ENCODE measurements at places on chromosomes 1 and 21.

GRCh38 chr1:78340006-78340405 lies 150.8 kb upstream of the PTGFR start:
- no peak for DNase-seq

DNA sequence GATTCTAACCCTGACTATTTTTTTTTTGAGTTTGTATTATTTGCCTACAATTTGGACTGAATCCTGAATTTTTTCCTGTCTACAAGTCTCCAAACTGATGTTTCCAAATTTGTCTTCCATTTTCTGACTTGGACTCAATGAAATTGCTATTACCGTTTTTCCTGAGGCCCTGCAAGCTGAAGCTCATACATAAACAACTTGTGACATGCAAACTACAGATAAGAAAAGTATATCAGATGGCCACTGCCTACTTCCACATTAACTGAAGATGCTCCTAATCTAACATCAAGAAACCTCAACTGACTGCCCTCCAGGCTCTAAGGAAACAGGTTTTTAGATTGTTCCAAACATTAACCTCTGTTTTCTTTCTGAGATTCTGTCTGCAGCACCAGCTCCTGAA lies 51.1 kb upstream of the KLHDC7A start:
- no peak for DNase-seq

GRCh38 chr1:244080343-244080929 lies 29.4 kb downstream of the ZBTB18 start:
- DNase-seq = no peak

- no peak for DNase-seq
These were observed 717 bp downstream of the B4GALT3 start for GRCh38 chr1:161176468-161177111.

- DNase-seq = no peak
These were observed 33.8 kb downstream of the HHAT start for GRCh38 chr1:210362526-210362925.

- DNase-seq = no peak
These were observed 12.6 kb downstream of the KCND3 start for GRCh38 chr1:111976842-111977241.

DNA sequence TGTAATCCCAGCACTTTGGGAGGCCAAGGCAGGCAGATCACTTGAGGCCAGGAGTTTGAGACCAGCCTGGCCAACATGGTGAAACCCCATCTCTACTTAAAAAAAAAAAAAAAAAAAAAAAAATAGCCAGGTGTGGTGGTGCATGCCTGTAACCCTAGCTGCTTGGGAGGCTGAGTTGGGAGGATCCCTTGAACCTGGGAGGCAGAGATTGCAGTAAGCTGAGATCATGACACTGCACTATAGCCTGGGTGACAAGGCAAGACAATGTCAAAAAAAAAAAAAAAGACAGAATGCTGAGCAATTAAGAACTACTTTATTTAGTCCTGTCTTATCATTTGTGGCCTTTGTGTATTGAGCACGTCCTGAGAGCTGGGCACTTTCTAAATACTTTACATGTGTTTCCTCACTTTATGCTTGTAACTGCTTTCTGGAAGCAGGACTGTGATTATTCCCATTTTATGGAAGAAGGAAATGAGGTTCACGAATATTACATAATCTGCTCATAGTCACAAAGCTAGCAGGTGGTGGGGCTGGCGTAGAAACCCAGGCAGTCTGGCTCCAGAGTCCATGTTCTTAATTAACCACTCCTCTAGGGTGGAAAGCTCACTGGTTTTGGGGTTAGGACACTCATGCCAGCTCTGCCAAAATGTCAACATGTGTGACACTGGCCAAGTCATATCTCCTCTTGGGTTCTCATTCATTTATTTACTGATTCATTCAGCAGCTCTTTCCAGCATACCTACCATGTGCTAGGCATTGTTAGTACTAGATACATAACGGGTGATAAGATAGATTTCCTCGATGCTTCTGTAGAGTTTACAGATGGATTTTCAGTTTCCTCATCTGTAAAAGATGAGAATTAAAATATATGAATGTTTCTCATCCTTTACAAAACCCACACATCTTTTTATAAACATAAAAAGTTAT lies 57.7 kb downstream of the DDR2 start:
- no peak for DNase-seq

DNA sequence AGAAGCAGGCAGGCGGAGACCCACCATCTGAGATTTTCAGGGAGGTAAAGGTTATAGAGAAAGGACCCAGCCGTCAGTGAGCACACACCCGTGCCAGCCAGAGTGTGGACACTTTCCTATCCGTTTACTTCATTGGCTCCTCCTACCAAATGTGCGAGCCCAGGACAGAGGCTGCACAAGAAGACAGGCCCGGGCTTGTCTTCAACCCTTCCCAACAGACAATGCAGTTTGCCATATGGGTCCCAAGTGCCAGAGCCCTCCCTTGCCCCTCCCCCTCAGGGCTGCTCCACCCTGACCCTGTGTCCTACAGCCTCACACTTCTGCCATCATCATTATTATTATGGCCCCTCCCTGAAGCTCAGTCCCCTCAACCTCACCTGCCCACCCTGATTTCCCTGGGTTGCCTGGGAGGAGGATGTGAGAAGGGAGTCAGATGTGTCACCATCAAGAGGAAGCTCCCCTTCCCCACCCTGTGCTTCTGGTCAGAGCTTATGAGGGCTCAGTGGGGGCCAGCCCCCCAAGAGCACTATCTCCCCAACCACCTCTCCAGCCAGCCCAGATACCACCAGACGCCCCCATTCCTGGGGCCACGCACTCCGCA lies 9.4 kb downstream of the LAPTM5 start:
- no peak for DNase-seq

DNA sequence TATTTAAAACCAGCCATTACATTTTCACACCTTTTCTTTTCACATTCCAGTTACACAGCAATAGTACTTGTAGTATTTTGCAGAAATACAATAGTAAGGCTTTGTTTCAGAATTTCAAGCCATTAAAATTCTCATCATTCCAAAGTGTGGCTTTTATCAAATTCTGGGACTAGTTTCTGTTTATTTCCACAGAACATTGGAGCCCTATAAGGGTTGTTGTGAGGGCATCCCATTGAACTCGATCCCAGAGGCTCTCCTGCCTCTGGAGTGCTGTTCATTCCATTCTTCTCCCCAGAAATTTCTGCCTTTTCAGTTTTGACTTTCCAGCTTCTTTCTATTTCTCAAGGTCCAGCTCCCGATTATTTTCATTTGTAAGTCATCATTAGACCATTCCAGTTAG lies 645.5 kb downstream of the ADGRL2 start:
- no peak for DNase-seq
